ENCODE measurements at places on chromosomes 5 and 9.

DNA sequence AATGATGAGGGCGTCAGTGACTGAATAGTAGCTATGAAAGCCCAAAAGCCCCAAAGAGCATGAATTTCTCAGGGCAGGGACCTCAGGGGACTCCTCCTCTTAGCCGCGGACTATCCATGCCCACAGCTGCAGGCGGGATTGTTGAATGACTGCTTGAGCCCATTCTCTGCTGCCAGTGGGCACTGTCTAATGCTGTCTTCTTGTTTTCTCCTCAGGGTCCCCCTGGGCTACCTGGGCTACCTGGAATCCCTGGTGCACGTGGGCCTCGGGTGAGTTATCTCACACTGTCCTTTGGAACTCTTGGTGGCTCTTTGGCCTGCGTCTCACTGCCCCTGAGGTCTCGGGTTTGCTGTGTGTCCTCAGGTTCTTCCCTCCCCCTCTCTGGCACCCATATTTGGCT lies 22.7 kb downstream of the COL27A1 start:
- DNase-seq = no peak

- DNase-seq = no peak
These were observed 302.7 kb downstream of the PLK2 start for GRCh38 chr5:58156973-58157701.

DNA sequence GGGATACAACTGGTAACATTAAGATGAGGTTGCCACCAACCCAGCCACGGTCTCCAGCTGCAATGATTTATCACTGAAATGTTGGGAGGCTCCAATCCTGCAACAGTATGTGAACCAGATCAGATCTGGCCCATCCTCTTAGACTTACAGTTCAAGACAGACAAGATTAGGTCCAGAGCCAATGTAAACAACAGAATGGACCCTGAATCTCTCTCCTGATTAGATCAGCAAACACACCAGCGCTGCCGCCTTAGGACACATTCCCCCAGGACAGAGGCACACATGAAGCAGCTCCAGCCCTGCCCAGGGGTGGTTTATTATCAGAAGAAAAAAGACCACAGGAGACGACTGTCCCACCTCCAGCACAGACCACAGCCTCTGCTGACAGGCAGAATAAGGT lies 82.1 kb downstream of the SLIT3 start:
- DNase-seq = no peak

- DNase-seq = no peak
These were observed 295.7 kb downstream of the MED10 start for GRCh38 chr5:6082685-6083084.

DNA sequence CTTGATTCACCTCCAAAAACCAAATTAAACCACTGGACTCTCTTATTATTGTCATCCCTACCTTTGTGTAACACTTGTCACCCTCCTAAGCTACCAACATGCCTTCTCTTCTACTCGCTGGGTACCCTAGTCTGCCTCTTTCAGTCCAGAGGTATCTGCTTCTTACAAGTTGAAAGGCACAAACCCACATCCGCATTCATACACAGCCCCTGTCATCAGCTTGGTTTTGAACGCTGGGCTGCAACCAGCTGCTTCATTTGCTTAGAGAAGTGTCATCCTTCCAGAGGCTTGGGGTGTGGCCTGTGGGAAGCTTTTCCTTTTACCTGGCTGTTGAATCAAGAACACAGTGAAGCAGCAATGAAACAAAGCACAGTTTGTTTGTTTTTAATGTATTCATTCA lies 138.8 kb upstream of the WWC1 start:
- no peak for DNase-seq

GRCh38 chr5:86974955-86975354 lies 292.7 kb upstream of the RASA1 start:
- DNase-seq = no peak

- DNase-seq = no peak
These were observed 69.9 kb downstream of the LRSAM1 start for GRCh38 chr9:127520941-127521918.

DNA sequence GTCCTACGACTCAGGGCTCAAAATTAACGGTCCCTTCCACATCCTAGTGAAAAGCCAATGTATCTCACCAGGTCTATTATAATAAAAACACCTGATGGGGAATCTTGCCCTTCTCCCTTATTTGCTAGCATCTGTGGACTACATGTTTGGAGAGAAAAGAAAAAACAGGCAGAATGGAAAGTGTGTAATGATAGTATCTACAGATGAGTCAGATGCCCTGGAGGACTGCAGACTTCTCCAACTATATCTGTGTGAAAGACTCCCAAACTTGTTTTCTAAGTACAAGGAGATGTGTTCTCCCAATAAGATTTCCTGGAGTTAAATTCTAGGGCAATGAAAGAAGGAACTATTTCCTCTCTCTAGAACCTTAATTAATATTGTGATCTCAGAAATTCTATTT lies 66.0 kb downstream of the FOXB2 start:
- no peak for DNase-seq

- no peak for DNase-seq
These were observed 549.7 kb downstream of the CSNK1G3 start for GRCh38 chr5:124061663-124062062.

DNA sequence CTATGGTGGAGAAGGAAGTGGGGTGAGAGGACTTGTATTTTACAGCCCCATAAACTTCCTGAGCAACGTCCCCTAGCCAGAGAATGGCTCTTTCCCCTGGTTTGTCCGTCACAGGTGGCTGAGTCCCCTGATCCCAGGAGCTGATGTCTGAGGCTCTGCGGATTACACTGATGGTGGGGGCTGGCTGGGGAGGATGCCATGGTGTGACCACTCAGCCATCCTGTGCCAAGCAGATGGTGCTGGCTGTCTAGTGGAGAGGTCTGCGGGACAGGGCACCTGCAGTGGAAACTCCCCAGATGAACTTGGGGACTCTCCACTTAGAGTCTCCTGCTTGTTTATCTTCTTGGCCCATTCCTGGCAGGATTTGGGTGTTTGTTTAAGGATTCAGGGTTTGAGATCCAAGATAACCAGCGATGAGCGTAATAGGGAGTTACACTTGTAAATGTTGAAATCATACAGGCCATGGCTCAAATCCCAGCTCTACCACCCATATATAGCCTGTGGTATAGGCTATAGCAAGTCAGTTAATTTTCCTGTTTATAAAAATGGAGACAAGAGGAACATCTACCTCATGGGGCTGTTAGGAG lies 4.7 kb upstream of the PTGS1 start:
- no peak for DNase-seq

- no peak for DNase-seq
These were observed 7.7 kb downstream of the FBP1 start for GRCh38 chr9:94631599-94631998.

GRCh38 chr5:65101632-65102100 lies 332.9 kb downstream of the CWC27 start:
- DNase-seq = no peak

GRCh38 chr5:64384765-64385164 lies 121.0 kb upstream of the RGS7BP start:
- DNase-seq = no peak

DNA sequence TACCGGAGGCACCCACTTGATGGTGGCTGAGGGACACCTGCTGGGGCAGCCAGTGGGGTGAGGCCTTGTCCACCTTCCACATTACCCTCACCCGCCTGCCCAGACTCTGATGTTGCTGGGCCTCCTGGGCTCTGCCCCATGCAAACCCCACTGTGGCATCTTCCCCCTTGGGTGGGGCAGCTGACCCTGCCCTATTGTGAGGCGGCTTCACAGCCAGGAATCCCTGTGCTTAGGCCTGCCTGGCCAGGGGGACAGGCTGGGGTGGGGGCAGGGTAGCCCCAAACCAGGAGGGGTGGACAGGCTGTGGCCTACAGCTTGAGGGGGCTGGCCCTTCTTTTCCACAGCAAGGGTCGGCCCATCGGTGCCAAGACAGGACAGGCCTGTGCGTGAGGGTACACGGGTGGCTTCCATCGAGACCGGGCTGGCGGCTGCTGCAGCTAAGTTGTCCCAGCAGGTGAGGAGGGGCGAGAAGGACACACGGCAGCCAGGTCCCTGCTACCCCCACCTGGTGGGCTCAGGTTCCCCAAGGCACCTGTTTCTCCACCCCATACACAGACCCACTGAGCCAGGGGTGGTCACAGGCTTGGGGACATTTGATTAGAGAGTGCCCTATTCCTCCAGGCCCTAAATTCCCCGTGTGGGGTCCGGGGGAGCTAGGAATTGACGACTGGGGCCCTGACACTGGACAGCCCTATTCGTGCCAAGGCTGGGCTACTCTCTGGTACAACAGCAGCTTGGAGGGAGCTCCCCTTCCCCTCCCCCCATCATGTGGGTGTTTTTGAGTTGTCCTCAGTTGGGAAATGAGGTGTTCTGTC lies 99.2 kb downstream of the PHF2 start:
- no peak for DNase-seq

DNA sequence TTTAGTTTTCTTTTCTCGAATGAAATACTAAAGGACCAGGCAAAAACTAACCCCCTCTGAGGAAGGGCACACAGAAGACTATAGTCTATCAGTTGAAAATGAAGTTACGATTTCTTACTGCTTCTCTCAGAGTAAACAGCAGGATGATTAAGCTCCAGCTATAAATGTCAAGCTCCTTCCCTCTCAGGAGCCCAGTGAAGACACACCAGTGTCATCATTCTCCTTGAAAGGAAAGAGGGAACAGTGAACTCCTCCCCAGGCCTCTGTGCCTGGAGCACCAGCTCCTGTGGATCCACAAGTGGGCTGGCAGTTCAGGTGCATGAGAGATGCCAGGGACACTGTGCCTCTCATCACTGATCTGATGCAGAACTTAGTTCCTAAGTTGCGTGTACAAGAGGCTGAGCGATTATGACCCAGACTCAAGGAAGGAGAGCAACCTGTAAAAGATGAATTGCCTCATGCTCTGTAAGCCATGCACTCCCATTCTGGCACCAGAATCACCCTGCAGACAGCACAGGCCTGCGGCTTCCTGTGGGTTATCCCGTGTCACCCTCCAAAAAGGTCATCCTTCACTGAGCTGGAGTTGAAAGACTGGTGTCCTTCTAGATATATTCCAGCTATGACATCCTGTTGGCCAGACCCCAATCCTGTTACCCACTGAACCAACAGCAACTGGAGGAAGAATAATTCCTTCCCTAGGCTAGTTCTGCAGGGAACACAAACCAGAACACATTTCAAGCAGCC lies 394.0 kb downstream of the SEMA5A start:
- DNase-seq = no peak

- DNase-seq = no peak
These were observed 290.2 kb upstream of the MAP3K1 start for GRCh38 chr5:56525113-56525512.

DNA sequence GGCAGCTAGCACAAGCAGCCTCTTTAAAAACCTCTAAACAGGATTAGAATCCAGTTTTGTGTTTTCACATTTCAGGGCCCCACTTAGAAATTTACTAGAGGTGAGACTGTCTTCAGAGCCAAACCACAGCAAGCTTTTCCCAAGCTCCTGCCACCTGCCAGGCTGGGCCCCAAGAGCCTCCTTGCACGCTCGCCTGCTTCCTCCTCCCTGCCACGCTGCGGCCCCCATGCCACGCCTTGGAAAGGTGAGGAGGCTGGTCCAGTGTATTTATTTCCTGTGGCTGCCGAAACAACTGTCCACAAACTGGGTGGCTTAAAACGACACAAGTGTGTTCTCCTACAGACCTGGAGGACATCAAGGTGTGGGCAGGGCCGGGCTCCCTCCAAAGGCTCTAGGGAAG lies 43.4 kb downstream of the NKX2-5 start:
- no peak for DNase-seq

- no peak for DNase-seq
These were observed 10.9 kb upstream of the RHOBTB3 start for GRCh38 chr5:95720094-95720786.

DNA sequence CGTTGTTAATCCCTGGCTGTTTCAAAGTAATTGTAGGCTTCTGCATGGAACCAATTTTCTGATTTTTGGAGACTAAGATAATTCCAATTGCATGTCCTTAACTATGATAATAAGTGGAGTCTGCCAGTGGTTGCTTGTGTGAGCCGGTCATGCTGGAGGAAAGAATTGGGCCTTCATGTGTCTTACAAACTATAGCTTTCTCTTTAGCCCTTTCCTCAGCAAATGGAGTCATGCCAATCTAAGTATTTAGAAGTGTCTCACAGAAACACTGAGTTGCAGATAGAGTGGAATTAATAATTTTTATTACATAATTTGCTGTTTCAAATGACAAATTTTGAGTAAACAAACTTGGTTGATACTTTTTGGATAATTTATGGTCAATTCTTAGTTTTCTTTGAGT lies 200.4 kb downstream of the FBXL7 start:
- no peak for DNase-seq

DNA sequence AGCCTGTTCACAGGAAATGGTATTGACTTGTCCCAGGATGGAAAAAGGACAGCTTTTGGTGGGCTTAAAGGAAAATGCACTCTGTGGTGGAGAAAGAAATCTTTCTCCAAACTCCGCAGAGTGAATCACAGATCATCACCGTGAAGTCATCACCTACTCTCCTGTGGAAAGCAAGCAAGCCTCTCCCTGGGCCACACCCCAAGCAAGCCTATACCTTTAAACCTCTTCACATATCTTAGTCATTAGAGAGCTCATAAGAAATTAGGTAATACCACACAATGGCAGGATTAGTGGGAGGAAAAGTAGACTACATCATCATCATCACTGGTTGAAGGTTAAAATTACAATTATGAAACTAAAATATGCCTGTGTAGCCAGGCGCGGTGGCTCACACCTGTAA lies 23.2 kb downstream of the TLE1 start:
- DNase-seq = no peak

All from activated T-helper 9 cell treated with anti-CD3 and anti-CD28 coated beads, Interleukin-2, amount 50 U/mL, for 16 hours (primary cell).